Placental pericyte (primary cell): ENCODE measurements at places on chromosomes 7 and 10. TPM values are rescaled to one million over a fixed set of nuclear protein-coding genes. Genes with fewer than 3 reads are reported as not detected.

The HKDC1 gene
- 0.14 and 2.6 TPM in 2 replicates for total RNA-seq

The PIP gene
- total RNA-seq = not detected in 2 replicates

The UBE2H gene
- 42.2 and 72.9 TPM in 2 replicates for total RNA-seq

The HABP2 gene
- total RNA-seq = not detected in 2 replicates

The CCL24 gene
- 0.44 TPM in 1 of 2 replicates, not detected in the other for total RNA-seq
